ENCODE measurements at places on chromosomes 7 and 10.

DNA sequence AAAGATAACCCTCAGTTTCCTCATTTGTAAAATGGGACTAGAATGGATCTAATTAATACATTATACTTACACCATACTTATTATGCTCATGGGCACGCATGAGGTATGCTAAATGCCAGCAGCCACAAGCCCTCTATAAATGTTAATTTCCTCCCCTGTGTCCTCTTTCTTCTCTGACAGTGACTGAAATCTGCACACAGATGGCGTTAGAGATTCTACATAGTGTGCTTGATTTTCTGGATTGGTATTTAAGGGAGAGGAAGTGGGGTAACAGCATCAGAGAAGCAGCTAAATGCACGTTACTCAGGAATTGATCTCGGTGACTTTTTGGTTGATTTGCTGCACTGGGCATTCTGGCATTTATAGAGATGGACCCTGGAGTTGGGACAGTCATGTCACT, 568.5 kb downstream of the CALN1 start:
- no peak for DNase-seq

- peak; percentile 29 for DNase-seq
These were observed 176.5 kb downstream of the TCF7L2 start for GRCh38 chr10:113126229-113127201.

DNA sequence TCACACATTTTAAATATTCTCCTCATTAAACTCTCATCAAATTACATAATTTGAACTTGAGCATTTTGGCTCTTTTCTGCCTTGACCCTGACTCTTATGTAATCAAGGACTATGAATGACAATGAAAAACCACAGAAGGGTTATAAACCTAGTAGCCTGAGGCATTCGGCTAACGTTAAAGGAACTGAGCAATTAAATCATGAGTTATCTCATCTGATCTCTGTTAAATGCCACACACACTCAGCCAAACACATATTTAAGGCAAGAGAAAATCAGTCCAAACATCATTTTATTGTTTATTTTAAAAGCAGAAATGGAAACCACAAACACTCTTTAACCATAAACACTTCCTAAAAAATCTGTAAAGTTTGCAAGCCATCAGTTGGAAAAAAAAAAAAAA, 204.3 kb downstream of the DGKI start:
- DNase-seq: no peak

DNA sequence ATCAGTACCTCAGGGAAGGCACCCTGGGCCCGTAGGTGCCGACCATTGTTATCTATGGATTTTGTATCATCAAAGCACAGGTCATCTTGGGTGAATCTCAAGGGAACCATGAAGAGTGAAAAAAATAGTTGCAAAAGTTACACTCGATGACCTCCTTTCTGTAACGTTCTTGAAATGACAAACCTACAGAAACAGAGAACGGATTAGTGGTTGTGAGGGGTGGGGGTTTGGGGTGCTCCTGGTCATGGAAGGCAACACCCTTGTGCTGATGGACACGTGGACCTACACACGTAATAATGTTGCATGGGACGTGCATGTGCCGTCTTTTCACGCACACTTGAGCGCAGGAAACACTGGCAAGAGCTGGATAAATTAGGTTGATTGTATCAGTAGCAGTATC, 655.9 kb downstream of the SDK1 start:
- no peak for DNase-seq
